ENCODE measurements at places on chromosomes 16 and 17.

- DNase-seq: peak; percentile 79
These were observed 1.0 kb upstream of the CCNF start for GRCh38 chr16:2428051-2428783.

DNA sequence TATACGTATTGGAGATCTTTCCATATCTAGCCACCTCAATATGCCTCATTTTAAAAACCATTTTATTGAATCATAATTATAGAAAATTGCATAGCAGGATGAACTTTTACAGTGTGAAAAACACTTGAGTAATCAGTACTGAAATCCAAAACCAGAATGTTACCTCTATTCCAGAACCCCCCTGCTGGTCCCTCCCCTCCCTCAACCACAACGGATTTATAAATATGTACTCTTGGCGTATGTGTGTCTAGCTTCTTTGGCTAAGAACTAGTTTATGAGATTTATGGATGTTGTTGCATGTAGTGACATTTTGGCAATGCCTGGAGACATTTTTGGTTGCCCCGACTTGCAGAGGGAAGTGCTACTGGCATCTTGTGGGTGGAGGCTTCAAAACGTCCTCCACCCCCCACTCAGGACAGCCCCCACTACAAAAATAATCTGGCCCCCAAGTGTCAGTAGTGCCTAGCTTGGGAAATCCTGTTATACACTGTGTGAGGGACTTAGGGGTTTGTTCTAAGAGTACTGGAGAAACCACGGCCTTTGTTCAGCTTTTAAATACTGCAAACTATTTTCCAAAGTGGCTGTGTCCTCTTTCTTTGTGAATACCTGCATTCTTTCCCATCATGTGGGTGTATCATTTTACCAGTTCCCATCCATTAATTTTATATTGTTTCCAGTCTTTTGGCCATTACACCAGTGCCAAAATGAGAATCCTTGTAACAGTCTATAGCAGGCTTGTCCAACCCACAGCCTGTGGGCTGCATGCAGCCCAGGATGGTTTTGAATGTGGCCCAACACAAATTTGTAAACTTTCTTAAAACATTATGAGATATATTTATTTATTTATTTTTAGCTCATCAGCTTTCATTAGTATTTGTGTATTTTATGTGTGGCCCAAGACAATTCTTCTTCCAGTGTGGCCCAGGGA is 23.7 kb downstream of the ITPRIPL2 start:
- DNase-seq: peak; percentile 95

DNA sequence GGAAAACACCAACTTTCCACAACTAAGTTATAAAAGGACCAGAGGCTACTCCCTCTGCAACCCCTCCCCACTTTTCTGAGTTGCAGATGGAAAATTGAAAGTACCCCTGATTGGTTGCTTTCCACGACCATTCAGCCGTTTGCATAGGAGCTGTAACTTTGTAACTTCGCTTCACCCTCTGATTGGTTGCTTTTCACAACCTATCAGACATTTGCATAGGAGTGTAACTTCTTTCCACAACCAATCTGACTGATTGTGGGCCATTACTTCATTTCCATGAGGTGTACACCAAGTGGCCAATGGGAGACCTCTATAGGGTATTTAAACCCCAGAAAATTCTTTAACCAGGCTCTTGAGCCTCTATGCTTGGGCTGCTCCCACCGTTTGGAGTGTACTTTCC is 644.1 kb downstream of the WWOX start:
- DNase-seq: no peak

DNA sequence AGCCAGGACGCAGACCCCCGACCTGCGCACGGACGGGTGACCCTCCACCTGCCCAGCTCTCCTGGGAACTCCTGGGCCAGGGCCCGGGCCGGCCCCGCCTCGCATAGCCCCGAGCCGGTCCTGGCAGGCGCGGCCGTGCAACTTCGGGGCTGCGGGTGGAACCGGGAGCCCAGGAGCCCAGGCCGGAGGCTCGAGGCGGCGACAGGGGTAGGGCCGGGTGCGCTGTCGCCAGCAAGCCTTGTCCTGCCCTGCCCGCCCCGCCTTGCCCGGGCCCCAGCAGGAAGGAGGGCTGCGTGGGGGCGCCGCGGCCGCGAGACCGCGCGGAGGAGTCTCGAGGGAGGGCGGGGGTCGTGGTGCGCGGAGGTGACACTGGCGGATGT is 408 bp downstream of the LMF1 start:
- DNase-seq: no peak

DNA sequence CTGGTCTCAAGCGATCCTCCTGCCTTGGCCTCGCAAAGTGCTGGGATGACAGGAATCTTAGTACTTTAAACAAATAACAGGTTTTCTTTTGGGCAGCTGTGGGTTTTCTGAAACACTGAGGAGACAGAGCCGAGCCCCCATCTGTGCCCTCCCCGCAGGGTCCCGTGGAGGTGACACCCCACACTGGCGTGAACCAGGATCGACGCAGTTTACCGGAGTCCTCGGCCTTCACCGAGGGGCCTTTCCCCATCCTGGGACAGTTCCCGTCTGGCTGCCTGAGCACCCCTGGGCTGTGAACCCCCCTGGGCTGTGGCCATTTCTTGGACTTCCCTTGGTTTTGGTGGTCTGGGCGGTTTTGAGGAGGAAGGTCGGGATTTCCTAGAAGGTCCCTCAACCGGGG is 15.3 kb upstream of the GNG13 start:
- DNase-seq: no peak

- no peak for DNase-seq
These were observed 13.8 kb downstream of the AANAT start for GRCh38 chr17:76481071-76481655.

GRCh38 chr17:59798111-59798510 is 90.7 kb downstream of the VMP1 start:
- no peak for DNase-seq

- no peak for DNase-seq
These were observed 11.0 kb upstream of the WIPI1 start for GRCh38 chr17:68468334-68468733.

- no peak for DNase-seq
These were observed 83.6 kb downstream of the RGS9 start for GRCh38 chr17:65220732-65221131.

DNA sequence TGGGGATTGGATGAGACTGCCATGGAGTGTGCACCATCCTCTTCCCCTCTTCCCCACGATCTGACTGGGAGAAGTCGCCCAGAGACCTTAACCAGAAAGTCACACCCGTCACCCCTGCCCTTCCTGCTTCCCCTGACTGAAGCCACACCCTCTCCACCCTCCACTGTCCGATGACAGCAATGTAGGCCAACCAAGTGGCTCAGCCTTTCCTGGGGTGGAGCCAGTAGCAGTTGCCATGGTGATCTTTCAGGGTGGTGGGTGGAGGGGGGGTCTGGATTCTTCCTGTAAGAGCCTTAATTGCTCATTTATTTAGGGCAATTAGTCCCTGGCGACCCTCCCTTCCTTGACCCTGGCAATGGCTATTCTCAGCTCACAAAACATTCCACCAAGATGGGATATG is 37.5 kb upstream of the PHB1 start:
- DNase-seq: no peak

GRCh38 chr16:12819126-12820117 is 15.7 kb upstream of the CPPED1 start:
- peak; percentile 79 for DNase-seq

- DNase-seq: no peak
These were observed 51.4 kb upstream of the ARHGAP44 start for GRCh38 chr17:12737740-12738469.

DNA sequence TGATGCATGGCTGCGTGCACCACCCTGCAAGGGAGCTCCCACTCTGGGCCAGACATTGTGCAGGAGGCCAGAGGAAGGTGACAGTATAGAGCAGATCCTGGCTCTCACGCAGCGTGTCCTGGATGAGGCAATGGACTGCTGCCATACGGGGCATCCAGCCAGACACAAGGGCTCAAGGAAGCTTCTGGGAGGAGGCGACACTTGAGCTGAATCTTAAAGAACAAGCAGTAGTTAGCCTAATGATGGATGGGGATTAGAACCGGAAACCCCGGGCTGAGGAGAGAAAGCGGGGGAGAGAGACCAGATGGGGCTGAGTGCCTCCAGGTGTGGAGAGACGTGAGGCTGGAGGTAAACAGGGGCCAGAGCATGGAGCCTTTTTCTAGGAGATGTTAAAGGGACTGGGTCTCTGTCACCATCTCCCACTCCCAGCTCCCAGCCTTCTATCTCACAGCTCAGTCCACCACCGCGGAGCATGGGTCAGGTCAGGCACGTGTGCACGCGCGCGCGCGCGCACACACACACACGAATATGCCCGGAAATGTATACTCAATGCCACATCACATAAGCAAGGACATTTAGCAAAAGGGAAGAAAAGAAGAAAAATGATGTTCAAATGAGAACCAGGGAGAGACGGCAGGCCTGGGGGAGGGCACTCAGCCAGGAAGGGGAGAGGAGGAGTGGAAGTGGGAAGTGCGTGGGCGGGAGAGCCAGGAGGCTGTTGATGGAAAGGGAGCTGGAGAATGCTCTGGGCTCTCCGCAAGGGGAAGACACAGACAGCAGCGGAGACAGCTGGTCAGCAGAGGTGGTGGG is 46.3 kb downstream of the CCDC42 start:
- peak; percentile 17 for DNase-seq

DNA sequence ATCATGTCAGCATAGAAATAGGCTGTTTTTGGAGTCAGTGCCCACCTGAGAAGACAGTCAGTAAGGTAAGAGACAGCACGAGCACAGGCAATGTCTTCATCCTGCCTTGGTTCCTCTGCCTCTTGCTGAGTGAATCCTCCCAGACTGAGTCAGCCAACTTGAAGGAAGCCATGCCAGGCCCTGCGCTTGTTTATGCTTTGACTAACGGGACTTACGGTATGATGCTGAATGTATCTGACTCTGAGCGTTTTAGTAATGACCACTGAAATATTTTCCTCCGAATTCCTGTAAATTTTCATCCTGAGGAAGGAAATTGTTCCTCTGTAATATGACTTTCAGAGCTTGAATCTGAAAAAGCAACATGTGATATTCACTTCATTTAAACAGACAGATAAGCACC is 18.0 kb downstream of the C17orf67 start:
- DNase-seq: no peak

DNA sequence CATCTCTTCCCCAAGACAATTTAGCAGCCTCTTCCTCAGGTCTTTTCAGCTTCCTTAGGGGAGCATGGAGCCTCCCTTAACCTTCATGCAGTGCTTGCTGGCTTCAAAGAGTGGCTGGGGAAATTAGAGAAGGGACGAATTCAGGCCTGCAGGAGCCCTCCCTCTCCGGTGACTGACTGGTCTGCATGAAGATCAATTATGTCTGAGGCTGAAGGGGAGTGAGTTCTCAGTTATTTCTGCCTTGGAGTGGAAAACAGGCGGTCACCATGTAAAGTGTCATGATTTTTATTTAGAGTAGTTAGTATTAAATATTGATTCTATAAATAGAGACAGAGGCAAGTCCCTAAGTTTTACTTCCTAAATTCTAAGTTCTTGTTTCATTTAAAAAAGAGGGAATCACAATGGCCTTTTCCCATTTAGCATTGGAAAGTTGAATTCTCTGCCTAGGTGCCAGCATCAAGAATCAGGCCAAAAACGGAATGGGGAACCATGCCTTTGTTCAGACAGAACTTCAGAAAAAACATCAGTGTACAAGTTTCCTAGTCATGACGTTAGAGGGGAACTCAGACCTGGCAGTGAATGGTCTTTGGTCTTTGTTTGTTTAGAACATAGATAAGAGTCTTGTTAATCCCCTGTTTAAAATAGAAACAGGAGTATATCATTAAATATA is 4.4 kb downstream of the GABARAPL2 start:
- DNase-seq: no peak

DNA sequence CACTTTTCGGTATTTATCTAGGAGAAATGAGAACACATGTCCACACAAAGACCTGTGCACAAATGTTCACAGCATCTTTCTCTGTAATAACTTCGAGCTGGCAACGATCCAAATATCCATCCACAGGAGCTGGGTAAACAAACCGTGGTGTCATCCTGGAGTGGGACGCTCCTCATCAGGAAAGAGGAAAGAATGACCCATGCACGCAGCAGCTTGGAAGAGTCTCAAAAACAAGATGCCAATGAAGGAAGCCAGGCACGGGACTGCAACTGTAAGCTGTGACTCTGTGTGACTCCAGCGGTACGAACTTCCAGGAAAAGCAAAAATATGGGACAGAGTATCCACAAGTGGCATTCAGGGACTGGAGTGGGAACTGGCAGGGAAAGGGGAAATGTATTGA is 36.7 kb upstream of the CIBAR2 start:
- DNase-seq: peak; percentile 72

DNA sequence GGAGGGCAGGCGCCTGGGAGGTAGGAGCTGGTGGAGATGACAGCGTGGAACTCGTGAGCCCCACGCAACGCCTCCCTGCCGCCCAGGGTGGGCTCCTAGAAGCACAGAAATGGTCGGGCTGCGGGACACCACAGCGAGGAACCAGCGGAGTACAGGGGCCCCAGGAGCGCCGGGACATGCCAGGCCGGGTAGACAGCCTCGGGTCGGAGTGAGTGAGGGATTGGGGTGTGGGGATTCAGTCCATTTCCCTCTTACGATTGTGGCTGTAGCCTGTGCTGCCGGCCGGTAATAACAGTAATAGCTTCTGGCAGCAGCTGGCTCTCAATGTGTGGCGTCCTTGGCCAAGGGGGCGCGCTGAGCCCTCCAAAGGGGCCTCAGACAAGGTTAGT is 12.2 kb upstream of the CES3 start:
- DNase-seq: peak; percentile 8

- no peak for DNase-seq
These were observed 4.8 kb downstream of the EMP2 start for GRCh38 chr16:10575506-10576130.

- no peak for DNase-seq
These were observed 28.3 kb upstream of the CDC42EP4 start for GRCh38 chr17:73340093-73340596.

GRCh38 chr16:84463221-84463620 is 41.2 kb downstream of the MEAK7 start:
- DNase-seq: no peak

GRCh38 chr16:17607075-17607509 is 136.3 kb upstream of the XYLT1 start:
- no peak for DNase-seq

GRCh38 chr16:49548325-49548970 is 174.8 kb downstream of the C16orf78 start:
- peak; percentile 93 for DNase-seq

DNA sequence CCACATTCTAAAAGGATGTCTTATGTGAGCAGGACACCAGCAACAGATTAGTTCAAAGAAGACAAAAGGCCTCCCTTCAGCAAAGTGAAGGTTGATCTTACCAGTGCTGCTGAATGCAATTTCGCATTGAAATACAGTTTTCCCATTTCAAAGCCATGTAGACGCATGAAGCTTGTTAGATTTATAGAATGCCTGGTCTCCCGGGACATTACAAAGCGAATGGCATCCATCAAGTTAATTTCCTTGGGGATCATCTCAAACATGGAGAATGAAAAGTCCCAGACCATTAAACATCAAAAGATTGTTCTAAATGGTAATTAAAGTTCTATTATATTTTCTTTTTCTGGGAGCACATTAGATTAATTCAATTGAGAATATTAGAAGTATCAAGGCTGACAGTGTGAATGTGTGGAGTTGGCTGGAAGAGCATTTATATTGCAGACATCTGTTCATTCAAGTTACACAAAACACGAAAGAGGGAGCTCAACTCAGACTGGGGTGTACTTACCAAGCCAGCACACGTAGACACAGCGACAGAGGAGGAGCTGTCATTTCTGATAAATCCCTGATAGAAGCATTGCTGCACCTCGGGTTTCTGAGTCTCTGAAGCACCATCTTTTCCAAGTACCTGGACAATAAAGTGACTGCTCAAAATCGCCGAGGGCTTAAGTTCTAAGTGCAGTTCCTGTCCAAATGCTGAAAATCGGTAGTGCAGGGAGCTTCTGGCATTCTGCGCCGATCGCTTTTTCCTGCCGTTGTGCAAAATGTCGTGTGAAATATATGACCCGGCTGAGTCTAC is 3.8 kb downstream of the ADAMTS18 start:
- no peak for DNase-seq

Data from NCI-H69 (cell line).